ENCODE measurements at places on chromosomes 6 and 20.

DNA sequence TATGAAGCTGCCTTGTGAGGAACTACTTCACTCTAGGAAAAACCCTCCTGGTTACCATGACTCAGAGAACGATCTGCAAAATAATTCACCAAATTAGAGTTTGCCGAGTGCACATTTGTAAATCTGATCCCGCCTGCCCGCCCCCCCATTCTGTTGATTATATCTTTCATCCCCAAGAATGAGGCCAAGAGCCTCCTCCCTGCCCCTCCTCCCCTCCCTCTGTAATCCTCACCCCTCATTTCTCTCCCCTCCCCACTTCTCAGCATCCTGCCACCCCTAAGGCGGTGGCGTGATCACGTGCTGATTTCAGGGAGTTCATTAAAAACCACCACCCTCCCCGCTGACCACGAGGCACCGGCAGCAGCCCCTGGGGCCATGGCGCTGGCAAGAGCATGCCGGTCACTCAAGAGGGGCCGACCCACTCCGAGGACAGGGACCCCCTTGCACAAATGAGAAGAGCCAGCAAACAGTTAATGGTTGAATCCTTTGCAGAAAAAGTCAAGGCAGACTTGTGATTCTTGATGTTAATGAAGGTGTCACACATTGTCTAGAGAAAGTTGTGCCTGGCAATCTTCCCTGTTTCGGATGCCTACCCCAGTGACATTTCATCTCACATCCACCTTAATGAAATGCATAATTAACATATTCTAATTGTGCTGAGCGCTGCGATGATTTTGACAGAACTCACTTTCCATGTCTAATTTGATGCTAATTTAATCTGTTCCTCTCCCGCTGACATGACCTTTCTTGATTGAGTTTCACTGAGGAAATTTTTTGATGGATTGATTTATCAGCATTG is 247.9 kb downstream of the ZNF217 start:
- DNase-seq, result no peak

DNA sequence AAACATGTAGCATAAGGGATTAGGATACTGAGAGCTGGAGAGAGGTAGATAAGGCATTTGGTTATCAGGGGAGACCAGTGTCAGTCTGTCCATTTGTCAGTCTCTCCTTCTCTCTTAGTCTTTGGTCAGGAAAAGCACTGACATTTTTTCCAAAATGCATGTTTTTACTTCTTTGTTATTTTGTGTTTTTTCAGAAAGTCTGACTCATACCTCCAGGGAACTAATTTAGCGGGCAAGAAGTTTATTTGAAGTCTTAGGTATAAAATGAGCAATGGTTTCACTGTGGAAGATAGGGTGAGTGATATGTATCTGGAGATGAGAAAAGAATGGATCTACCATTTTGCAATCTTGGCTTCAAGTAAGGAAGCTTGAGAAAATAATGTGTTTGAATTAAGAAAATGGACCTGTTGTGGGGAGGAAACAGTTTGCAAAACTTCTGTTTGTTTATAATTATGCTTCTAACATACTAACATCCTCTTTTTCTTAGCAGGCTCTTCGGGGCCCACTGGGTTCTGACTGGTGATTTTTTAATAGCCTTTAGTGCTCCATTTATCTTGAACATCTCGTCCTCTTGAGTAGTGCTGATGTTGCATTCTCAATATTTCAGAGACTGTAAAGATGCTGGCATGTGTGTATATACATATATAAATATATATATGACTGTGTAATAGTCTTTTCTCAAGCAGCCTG is 66.9 kb upstream of the FABP7 start:
- no peak for DNase-seq

GRCh38 chr6:109678240-109678639 is 12.8 kb downstream of the AK9 start:
- DNase-seq, result no peak

- DNase-seq, result no peak
These were observed 50.0 kb downstream of the FKBP5 start for GRCh38 chr6:35638679-35639078.

DNA sequence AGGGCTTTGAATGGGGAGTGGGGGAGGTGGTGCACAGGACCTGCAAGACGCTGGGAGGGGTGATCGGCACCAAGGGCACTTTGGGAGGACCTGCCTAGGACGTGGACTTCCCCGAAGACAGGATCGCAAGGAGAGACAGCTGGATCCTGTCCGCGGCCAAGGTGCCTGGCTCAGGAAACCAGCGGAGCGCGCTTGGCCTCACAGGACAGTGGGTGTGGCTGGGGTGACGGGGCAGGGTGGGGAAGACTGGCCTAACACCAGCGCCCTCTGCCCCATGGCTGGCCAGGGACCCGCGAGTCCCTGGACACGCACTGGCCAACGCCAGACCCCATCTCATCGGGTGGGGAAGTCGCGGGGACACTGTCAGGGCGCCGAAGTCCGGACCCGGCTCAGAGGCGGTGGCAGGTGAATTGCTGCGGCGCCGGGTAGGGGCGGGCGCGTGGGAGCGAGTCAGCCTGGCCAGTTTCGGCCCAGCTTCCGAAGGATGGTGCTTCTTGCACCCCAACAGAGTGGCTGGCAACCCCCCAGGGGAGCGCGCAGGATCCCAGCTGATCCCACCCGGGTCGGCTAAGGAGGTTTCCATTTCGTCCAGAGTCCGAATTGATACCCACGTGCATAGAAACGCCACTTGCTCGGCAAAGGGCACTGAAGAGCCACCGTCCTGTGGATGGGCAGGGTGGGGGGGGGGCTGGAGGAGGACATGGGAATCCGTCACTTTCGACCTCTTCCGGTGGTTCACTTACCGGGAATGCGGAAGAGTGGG is 785 bp upstream of the THBD start:
- no peak for DNase-seq

DNA sequence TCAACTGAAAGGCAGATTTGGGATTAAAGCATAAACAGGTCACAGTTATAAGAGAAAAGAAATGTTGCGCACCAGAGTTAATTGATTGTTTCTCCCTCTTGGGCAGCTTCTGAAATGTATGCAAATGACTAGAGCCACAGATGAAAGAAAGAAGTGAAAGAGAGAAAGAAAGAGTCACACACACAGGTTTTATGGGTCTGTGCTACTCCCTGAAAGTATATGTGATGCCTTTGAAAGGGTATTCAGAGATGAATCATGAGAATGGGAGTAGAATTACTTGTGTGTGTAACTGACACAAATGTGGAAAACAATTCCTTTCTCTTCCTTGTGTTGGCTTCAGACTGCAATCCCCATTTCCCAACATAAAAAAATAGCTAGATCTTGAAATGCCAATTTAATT is 196.9 kb downstream of the FOXA2 start:
- DNase-seq, result no peak

DNA sequence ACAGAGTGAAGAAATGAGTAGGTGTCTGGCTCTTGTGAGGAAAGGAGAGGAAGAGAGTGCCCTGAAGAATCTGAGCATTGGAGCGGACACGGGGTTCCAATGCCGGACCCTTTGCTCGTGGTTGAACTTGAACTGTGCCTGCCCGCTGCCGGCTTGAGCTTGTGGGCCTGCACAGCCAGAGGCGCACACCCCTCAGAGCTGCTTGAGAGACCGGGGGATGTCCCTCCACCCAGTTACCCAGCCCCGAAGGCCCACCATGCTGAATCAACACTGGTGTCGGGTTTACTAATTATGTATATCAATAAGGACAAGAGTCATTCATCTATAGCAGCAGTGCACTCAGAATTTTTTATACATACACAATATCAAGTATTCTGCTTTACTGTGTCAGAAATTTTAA is 218.3 kb upstream of the CST7 start:
- no peak for DNase-seq

- DNase-seq, result no peak
These were observed 347.6 kb downstream of the TPBG start for GRCh38 chr6:82711105-82711827.

- DNase-seq, result no peak
These were observed 93.3 kb downstream of the YTHDF1 start for GRCh38 chr20:63122626-63123025.

DNA sequence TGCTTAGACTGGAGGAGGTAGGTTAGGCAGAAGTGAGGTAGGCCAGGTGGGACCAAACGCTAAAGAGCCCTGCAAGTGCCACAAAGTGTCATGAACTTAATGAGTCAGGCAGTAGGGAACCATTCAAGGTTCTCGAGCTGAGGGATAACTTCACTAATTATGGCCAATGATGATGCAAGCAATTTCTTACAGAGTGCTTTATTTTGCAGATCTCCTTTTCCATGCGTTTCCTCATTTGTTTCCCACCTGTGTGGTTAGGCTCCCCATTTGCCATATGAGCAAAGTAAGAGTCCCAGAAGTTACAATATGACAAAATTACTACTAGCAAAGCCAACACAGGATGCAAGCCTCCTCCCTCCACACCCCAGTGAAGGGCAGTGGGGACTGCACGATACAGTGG is 36.5 kb upstream of the PSMF1 start:
- DNase-seq, result no peak

DNA sequence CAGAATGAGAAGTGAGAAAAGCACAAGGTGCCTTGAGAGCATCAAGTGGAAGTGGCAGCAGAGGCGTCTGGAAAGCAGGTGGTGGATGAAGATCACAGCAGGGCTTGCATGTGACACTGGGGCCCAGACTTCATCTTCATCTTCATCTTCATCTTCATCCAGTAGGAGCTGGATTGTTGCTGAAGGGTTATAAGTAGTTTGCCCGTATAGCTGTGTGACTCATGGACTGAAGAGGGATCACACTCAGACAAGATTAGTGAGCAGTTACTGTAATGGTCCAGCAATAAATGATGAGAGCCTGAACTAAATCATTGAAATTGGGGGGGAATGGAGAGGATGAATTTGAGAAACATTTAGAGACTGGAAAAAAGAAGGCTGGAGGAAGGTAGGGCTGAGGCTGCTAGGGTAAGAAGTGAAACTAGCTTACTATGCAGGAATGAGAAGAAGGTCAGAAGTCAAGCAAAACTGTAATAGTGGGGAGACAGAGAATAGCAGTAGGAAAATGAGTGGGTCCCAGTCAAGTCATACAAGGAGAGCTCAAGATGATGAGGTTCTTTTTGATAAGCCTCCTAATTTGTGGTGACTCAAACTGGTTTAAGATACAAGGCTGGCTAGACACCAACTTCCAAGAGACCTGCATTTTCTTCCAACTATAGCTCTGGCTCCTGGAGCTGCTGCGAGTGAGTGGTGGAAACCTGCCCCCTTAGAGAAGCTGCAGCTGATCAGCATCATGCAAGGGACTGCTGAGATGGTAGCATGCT is 92.3 kb upstream of the BEND6 start:
- DNase-seq, result no peak

GRCh38 chr6:79686707-79687309 is 55.7 kb downstream of the SH3BGRL2 start:
- DNase-seq, result no peak

Data from AG04449 (cell line).